ENCODE measurements at places on chromosomes 3 and 15. TPM values are rescaled to one million over a fixed set of nuclear protein-coding genes. Genes with fewer than 3 reads are reported as not detected.

GRCh38 chr3:190012314-190012782 is 108.3 kb downstream of the P3H2 start:
- no peak for DNase-seq

DNA sequence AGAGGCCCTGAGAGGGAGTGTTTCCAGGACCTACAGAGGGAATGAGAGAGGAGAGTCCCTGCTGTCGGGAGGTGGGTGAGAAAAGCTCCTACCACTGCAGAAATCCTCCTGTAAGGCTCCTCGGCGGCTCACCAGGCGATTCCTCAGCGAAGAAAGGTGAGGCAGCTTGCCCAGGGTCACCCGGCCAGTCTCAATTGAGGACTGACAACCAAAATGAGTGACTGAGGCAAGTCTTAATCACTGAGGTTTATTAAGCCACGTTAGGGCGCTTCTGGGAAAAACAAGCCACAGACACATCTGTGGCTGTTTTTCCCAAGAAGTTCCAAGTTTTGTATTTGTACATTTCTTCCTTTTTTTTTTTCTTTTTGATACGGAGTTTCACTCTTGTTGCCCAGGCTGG is 48.5 kb downstream of the ZDHHC19 start:
- no peak for DNase-seq

- no peak for DNase-seq
These were observed 100.4 kb downstream of the LSM3 start for GRCh38 chr3:14278799-14279625.

- no peak for DNase-seq
These were observed 60.8 kb downstream of the CGGBP1 start for GRCh38 chr3:87997966-87998365.

DNA sequence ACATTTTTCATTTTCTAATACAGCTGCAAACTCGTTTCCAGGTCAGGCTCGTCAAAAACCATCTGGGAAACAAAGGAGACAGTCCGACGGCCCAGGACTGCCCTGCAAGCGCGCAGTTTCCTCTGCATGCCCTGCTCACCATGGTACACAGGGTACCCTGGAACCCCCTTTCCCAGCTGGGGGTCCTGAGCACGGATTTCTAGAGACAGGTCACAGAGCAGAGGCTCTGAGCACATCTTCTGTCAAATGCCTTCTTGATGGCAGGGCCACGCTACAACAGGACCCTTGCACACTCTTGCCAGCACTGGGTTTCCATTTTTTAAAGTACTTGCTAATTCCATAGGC is 8.1 kb downstream of the ZXDC start:
- DNase-seq = no peak

GABRR3 gene
- polyA plus RNA-seq = not detected

SNTN gene
- polyA plus RNA-seq = not detected

IGSF11 gene
- 0.05 TPM for polyA plus RNA-seq

RETNLB gene
- not detected for polyA plus RNA-seq

NMB gene
- polyA plus RNA-seq = 3.8 TPM

SYNM gene
- polyA plus RNA-seq = 3.6 TPM

MEX3B gene
- 6.3 TPM for polyA plus RNA-seq

IREB2 gene
- 30.4 TPM for polyA plus RNA-seq

CDCP1 gene
- polyA plus RNA-seq = 17.8 TPM

SPATA12 gene
- not detected for polyA plus RNA-seq

POLQ gene
- 1.4 TPM for polyA plus RNA-seq
